ENCODE measurements at places on chromosomes 6 and 20.

- DNase-seq = no peak
These were observed 700.1 kb downstream of the RNF144B start for GRCh38 chr6:19087296-19087695.

- DNase-seq = no peak
These were observed 159.0 kb downstream of the GMDS start for GRCh38 chr6:2086326-2086965.

- DNase-seq = no peak
These were observed 560.6 kb upstream of the AGPAT4 start for GRCh38 chr6:161834426-161834825.

DNA sequence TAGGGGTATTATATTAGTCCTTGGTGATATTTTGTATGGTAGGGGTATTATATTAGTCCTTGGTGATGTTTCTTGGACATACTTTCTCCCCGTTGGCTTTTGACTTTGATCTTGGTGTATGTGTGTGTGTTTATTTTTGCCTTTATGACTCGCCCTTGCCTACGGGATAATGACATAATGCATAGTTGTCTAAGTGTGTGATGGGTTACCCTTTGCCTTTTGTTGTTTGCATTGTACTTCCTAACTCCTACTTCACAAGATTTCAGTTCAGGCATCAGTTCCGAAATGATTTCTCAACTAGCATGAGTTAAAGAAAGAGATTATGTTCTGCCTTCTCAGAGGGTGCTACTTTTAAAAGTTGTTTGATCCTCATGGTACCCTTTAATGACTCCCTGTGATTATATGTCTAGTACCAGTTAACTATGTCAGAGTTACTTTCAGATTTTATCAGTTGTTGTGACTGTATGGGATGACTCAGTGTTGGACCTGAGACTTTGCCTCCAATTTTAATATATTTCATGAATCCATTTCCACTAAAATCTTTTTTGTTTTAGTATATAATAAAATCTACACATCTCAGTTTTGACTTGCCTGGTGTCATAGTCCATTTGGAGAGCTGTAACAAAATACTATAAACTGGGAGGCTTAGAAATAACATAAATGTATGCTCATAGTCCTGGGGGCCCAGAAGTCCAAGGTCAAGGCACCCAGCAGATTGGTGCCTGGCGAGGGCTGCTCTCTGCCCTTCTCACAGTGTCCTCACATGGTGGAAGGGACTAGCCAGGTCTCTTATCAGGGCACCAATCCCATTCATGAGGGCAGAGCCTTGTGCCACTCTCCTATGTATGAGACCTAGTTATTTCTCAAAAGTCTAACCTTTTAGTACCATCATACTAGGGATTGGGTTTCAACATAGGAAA, 34.1 kb downstream of the CDYL start:
- peak; percentile 60 for DNase-seq

DNA sequence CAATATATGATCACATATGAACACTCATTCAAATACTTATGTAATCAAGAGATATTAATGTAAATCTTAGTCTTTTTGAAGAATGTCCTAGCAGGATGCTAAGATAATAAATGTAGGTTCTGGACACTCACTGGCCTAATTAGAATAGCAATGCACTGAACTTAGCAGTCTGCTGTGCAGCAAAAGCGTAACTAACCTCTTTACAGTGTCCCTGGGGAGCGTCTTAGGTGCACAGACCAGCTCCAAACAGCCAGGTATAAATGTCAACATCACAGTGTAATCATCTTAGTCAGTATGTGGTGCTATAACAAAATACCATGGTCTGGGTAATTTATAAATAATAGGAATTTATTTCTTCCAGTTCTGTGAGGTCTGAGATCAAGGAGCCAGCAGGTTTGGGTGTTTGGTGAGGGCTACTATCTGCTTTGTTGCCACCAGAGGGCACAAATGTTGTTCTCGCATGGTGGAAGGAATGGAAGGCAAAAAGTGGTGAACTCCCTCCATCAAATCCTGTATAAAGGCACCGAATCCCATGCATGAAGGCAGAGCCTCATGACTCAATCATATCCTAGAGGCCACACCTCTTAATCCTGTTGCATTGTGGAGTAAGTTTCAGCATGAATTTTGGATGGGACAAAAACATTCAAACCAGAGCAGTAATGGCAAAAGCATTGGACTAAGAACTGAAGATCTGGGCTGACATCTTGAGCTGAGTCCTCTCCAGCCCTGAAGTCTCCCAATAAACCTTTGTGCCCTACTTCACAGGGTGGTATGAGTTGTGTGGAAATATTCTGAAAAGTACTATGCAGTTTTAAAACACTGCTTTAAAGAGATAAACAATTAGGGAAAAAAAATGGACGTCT, 41.8 kb upstream of the FOXO3 start:
- peak; percentile 10 for DNase-seq

Data from astrocyte of the spinal cord (primary cell).